M059J (cell line): ENCODE measurements at places on chromosomes 11 and 22.

- DNase-seq = no peak
Measured at GRCh38 chr11:92897487-92897886, 72.0 kb upstream of the MTNR1B start.

DNA sequence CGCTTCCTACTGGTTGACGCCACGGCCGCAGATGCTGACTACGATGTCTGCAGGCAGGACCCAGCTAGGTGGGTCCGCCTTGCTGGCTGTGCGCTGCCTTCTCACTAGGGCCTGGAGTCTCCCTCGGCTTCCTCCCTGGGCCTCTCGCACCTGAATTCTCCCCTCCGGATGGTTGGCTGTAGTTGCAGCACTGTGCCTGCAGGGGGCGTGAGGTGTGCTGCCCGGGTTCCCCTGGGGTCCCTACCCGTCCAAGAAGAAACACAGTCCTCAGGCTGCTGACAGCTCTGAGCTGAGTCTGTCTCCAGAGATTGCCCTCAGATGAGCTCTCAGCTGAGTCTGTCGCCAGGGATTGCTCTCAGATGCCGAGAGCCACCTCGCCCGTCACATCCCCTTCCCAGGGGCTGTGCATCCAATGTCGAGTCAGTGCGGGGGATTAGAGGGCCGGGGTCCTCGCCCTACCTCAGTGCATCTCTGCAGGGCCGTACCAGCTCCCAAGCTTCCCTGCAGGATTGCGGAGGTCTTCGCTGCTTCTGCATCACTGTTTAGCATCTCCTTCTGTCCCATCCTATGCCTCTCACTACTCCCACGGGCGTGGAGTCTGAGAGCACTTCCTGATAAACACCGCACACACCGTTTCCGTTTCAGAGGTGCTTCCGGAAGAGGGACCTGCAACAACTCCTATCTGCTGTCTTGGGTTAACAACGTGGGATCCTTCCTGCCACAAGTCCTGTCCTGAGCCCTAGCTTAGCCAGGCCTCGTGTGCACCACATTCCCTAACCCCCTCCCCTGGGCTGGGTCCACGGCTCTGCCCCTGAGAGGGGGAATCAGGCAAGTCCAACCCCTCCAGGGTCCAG is 196.9 kb downstream of the CSNK2A3 start:
- no peak for DNase-seq

DNA sequence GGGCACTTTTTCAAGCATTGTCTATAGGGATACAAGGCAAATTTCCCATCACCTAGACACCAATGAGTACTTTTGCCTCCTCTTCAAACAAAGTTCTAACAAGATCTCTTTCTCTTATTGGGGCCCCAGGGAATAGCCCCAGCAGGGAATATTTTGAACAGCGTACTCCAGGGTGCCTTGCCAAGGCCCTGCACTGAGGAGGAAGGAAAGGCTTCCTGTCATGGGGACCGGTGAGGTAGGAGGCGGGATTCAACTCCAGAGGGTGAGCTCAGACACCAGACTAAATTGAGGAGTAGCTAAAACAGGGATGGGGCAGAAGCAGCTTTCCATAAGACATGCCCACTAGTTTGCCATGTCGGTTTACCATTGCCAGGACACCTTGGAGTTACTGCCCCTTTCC is 28.0 kb upstream of the OR56B4 start:
- DNase-seq = no peak

DNA sequence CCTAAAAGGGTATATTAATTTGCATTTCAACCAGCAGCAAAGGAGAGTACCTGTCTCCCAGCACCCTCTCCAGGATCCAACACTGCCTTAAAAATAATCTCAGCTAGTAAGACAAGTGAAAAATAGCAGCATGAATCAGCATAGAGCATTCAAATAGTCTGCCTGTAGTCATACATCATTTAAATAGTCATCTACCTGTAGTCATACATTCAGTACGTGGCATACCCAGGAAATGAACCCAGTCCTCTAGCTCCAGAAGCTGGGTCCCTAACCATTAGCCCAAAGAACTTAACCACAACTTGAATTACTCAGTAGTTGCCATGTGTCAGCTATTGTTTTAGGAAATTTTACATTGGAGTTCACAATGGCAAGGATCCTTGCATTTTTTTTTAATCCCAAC is 9.3 kb downstream of the TENM4 start:
- DNase-seq = peak; percentile 93

DNA sequence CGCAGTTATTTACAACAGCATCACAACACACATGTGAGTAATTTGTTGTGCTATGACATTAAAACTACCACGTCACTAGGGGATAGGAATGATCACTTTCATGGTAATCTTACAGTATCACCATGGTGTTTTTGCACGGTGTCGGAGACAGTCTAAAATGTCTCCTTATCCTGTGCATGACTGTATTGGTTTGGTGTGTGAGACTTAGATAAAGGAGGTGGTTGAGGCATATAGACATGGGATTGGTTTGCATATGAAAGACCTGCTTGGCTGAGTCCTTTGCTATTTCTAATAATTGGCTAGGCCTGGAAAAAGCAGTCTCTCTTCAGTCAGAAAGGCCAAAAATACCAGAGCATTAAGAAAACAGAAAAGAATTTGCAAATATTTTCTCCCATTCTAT is 30.2 kb downstream of the MSANTD4 start:
- no peak for DNase-seq

- DNase-seq = no peak
Measured at GRCh38 chr11:64556044-64556720, 34.8 kb upstream of the SLC22A12 start.

DNA sequence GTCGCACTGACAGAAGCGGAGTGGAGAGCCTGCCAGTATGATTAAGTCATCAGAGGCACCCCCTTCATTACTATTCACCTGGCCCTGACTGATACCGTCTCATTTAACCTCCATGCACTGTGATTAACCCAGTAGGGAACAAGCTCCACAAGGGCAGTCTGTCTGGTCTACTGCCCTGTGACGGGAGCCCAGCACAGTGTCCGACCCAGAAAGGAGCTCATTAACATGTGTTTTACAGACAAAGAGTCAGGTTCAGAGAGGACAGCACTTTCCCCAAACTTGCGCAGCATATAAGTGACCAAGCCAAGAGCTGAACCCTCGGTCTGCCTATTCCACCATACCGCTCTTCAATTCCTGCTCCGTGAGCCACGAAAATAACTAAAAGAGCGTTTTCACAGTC is 129.5 kb downstream of the RRAS2 start:
- DNase-seq = no peak

- DNase-seq = peak; percentile 18
Measured at GRCh38 chr11:84901991-84902390, 725.2 kb downstream of the DLG2 start.

GRCh38 chr11:6443269-6444003 is 2.6 kb upstream of the HPX start:
- peak; percentile 40 for DNase-seq

- DNase-seq = no peak
Measured at GRCh38 chr22:38141217-38141973, 30.9 kb upstream of the BAIAP2L2 start.

GRCh38 chr22:28783786-28784671 is 11.5 kb downstream of the CCDC117 start:
- DNase-seq = no peak

DNA sequence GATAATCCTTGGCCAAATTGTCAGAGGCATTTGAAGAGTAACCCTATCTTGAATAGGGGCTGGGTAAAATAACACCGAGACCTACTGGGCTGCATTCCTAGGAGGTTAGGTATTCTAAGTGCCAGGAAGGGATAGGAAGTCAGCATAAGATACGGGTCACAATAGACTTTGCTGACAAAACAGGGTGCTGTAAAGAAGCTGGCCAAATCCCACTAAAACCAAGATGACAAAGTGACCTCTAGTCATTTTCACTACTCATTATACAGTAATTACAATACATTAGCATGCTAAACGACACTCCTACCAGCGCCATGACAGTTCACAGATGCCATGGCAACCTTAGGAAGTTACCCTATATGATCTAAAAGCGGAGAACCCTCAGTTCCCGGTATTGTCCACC is 964 bp upstream of the REXO2 start:
- DNase-seq = peak; percentile 22

DNA sequence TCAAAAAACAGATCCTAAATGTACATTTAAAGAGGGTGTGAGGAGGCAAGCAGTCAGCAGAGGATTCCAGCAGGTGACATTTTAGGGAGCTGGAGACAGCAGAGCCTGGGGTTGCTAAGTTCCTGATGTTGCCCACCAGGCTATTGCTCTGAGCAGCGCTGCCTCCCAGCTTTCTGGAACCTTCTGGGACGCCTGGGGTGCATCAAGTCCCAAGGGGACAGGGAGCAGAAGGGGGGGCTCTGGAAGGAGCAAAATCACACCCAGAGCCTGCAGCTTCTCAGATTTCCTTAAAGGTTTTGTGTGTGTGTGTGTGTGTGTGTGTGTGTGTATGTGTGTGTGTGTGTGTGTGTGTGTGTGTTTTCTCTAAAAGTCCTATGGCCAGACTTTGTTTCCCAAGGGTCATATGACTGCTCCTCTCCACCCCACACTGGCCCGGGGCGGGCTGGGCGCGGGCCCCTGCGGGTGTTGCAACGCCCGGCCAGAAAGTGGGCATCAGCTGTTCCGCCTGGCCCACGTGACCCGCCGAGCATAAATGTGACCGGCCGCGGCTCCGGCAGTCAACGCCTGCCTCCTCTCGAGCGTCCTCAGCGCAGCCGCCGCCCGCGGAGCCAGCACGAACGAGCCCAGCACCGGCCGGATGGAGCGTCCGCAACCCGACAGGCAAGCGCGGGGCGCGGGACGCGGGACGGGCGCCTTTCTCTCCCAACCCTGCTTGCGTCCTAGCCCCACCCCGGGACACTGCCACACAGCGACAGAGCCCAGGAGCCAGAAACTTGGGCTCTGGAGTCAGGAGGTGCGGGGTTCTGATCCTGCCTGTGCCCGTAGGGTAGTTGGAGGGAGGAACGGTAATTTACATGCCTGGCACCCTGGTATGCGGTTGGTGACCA is at the start of gene HMOX1:
TSS of gene HMOX1 (plus strand) at position 560 of the 887 bp plus-strand sequence. CDS start at position 638, 78 bp downstream.
- DNase-seq = peak; percentile 82

DNA sequence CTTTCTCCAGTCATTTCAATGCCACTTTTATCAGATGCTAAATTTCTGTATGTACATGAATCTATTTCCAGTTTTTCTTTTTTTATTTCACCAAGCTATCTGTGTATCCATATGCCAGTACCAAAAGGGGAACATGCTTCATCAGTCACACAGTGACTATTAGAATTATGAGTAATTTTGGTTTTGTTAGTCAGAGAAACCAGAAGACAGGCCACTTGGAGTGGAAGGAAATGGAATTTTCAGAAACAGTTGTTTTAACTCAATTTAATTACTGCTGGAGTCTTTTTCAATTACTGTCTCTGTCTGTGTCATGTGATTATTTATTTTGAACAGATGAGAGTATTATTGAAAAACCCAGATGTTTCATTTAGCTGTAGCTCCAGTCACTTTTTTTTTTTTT is 84.6 kb upstream of the ANO3 start:
- DNase-seq = no peak

DNA sequence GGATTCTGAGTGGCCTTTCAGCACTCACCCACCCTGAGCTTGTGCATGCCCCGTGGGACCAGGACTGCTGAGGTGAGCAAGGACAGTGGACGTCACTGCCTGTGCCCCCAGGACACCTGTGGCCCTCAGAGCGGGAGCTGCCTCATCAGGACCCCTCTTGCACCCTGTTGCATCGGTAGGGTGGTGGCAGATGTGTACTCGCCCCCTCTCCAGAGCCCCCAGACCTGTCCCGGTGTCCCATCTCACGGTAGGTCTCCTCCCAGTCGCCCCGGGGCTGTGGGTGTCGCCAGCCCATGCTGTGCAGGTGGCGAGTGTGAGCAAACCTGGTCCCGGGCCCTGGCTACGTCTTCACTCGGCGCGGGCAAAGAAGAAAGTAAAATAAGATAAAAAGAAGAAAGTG is 374.2 kb downstream of the TBC1D22A start:
- no peak for DNase-seq

GRCh38 chr22:36144886-36145541 is 15.5 kb downstream of the APOL3 start:
- peak; percentile 77 for DNase-seq

DNA sequence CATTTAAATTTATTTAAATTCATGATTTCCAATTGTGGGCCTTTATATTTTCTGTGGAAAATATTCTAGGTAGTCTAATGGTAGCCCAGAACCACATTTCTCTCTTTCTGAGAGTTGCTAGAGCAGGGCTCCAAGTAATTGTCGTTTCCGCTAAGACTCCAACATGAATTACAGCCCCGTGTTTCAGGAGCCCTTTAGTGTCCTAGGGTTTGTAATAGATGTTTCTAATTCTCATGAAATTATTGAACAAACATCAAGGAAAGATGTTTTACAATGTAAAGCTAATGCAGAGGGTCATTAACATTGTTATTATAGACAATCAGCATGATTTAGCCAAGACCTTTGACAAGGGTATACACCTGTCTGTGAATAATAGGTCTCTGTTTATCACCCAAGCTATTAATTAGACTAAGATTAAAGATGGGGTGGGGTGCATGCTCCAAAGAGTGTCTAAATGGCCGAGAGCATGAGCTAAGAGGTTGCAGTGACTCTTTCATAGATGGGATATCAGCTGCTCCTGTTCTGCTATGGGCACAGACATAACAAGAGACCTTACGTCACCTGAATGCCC is 81.8 kb upstream of the NTM start:
- no peak for DNase-seq

DNA sequence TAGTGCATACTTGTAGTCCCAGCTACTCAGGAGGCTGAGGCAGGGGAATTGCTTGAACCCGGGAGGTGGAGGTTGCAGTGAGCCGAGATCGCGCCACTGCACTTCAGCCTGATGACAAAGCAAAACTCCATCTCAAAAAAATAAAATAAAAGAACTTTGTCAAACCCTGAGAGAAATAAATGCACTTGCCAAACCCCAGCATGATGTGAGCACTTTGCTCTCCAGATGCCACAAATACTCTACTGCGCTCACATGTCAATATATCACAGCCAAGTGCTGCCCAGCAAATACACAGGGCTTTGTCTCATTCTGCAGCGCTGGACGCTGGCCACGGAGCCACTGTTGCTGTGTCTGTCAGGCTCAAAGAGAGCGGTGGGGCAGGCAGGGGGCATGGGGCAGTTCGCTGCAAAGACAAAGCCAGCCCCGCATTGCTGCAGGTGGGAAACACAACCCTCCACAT is 45.1 kb downstream of the AHNAK start:
- DNase-seq = peak; percentile 51
